ENCODE measurements at places on chromosomes 6 and 20.
A peak's percentile ranks its signal among the peaks of the same experiment; 100 is the strongest.

DNA sequence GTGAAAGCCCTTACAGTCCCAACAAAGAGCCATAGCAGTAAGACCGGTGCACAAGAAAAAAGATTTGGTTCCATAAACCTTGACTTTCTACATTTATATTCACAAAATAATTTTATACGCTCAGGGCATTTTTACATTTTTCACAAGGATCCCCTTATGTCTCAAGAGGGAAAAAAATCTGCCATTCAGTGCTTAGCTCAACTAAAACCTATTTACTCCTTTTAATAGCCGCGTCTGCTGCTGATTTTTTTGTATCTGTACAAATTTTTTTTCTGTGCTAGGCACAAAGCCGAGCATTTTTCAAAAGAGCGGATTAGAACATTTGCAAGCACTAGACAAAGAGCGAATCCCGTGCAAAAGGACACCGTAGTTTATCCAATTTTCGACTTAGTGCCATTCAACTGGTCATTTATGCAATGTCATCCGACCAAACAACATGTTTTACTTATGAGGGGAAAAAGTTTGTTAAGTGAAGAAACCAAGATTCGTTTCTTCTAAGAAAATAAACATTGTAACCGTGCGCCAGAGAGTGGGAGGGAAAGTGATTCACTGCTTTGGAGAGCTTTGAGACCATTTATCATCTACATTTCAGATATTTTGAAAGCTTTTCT lies 3.7 kb downstream of the TFAP2D start:
- H3K4me3 ChIP-seq: no peak overlapping the region
- peaks cover 90% of the 10 kb centered on the region for H3K27me3 ChIP-seq
- H3K4me1 ChIP-seq: peaks cover 7% of the 10 kb centered on the region

GRCh38 chr20:61494763-61495575 lies 242.9 kb downstream of the CDH4 start:
- no peaks in the 10 kb centered on the region for H3K36me3 ChIP-seq
- no peak for DNase-seq
- no peak overlapping the region for H3K4me3 ChIP-seq
- H3K27ac ChIP-seq: no peak overlapping the region
- peaks cover 4% of the 10 kb centered on the region for H3K27me3 ChIP-seq

GRCh38 chr6:119179062-119179461 lies 100.6 kb upstream of the FAM184A start:
- H3K36me3 ChIP-seq: no peaks in the 10 kb centered on the region
- peaks cover 13% of the 10 kb centered on the region for H3K4me1 ChIP-seq
- no peak overlapping the region for H3K4me3 ChIP-seq
- H3K27ac ChIP-seq: no peak overlapping the region

GRCh38 chr6:35765739-35766138 lies 10.7 kb upstream of the CLPSL2 start:
- H3K4me3 ChIP-seq: no peak overlapping the region
- H3K4me1 ChIP-seq: peaks cover 7% of the 10 kb centered on the region
- H3K27me3 ChIP-seq: peaks cover 54% of the 10 kb centered on the region
- H3K36me3 ChIP-seq: peaks cover 2% of the 10 kb centered on the region
- H3K27ac ChIP-seq: no peak overlapping the region

- no peaks in the 10 kb centered on the region for H3K4me1 ChIP-seq
- H3K36me3 ChIP-seq: no peaks in the 10 kb centered on the region
- H3K4me3 ChIP-seq: no peak overlapping the region
- no peak overlapping the region for H3K27ac ChIP-seq
Observed at GRCh38 chr6:131210469-131210868, 75.2 kb downstream of the AKAP7 start.

- H3K4me3 ChIP-seq: peak overlapping the region; percentile 100
- H3K4me1 ChIP-seq: peaks cover 33% of the 10 kb centered on the region
- H3K36me3 ChIP-seq: peaks cover 9% of the 10 kb centered on the region
Observed at GRCh38 chr20:50191544-50192363, 1.1 kb downstream of the CEBPB start.

- no peak overlapping the region for H3K4me3 ChIP-seq
- H3K4me1 ChIP-seq: peaks cover 17% of the 10 kb centered on the region
- peaks cover 2% of the 10 kb centered on the region for H3K36me3 ChIP-seq
- DNase-seq: no peak
- peaks cover 2% of the 10 kb centered on the region for H3K27me3 ChIP-seq
- no peak overlapping the region for H3K27ac ChIP-seq
Observed at GRCh38 chr6:46419576-46420002, 71.7 kb downstream of the RCAN2 start.

GRCh38 chr6:33854572-33855030 lies 50.8 kb upstream of the MLN start:
- DNase-seq: no peak
- H3K4me1 ChIP-seq: no peaks in the 10 kb centered on the region
- no peak overlapping the region for H3K4me3 ChIP-seq
- no peak overlapping the region for H3K27ac ChIP-seq

GRCh38 chr20:20780127-20780824 lies 67.8 kb upstream of the RALGAPA2 start:
- no peak overlapping the region for H3K4me3 ChIP-seq
- no peak for DNase-seq
- no peak overlapping the region for H3K27ac ChIP-seq
- H3K27me3 ChIP-seq: peaks cover 5% of the 10 kb centered on the region

GRCh38 chr20:36034875-36035274 lies 66.5 kb downstream of the CNBD2 start:
- no peak overlapping the region for H3K27ac ChIP-seq
- H3K27me3 ChIP-seq: no peaks in the 10 kb centered on the region
- H3K36me3 ChIP-seq: no peaks in the 10 kb centered on the region
- peaks cover 10% of the 10 kb centered on the region for H3K4me1 ChIP-seq
- no peak overlapping the region for H3K4me3 ChIP-seq

DNA sequence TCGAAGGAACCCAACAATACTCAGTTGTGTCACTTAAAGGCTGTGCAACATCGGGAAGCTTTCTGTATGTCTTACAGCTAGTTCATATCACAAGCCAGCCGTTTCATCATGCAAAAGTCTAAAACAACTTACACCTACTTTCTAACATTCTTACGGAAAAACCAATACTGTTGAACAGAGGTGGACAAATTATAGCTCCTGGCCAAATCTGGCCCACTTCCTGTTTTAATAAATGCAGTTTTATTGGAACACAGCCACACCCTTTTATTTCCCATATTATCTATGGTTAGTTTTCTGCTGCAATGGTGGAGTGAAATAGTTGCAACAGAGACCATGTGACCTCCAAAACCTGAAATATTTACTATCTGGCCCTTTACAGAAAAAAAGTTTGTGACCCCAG lies 46.6 kb downstream of the MYB start:
- peaks cover 2% of the 10 kb centered on the region for H3K4me1 ChIP-seq
- H3K27me3 ChIP-seq: no peaks in the 10 kb centered on the region
- H3K4me3 ChIP-seq: no peak overlapping the region

DNA sequence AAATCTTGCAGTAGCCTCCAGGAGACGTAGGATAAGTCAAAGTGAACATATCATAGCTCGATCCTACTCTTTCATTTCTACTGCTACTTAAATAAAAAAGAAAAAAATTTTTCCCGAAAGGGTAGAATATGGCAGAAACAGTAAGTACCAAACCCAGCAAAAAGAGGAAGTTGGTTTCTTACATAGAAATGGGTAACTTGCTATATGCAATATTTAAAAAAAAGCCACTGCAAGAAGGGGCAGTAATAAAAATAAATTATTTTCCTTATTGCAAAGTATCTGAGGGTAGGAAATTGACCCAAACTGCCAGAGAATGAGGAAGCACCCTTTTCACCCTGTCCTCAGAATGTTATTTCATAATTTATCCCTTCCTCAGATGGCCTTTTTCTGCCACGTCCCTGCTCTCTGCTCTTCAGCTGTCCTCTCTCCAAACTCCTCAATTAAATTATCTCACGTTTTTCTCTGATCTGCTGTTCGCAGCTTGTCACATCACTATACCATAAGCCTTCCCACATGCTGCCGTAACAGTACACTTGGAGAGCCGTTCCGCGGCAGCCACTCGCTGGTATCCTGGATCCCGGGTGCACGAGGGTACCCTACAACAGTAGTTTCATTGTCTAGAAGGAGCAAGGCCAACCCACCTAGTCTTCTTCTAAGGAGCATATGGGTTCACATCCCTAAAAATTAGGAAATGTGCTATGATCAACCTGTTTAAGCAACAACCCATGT lies 149.6 kb downstream of the BACH2 start:
- no peak overlapping the region for H3K27ac ChIP-seq
- H3K27me3 ChIP-seq: no peaks in the 10 kb centered on the region
- no peaks in the 10 kb centered on the region for H3K4me1 ChIP-seq
